ENCODE measurements at places on chromosomes 7 and 10. TPM values are rescaled to one million over a fixed set of nuclear protein-coding genes. Genes with fewer than 3 reads are reported as not detected.

The ARL3 gene
- 7.2 TPM for total RNA-seq

The ZNF487 gene
- 4.4 TPM for total RNA-seq

The LIPF gene
- total RNA-seq, result not detected

The OPALIN gene
- not detected for total RNA-seq

The DPCD gene
- 30.9 TPM for total RNA-seq

The ABCB1 gene
- 1.5 TPM for total RNA-seq

The SUN3 gene
- not detected for total RNA-seq

The AOAH gene
- total RNA-seq, result not detected

The COL28A1 gene
- total RNA-seq, result 0.17 TPM

The PRTFDC1 gene
- 15.8 TPM for total RNA-seq

The SHH gene
- total RNA-seq, result not detected

The NPFFR1 gene
- total RNA-seq, result not detected
